Cortex of kidney (tissue), 1 donor: ENCODE measurements at places on chromosomes 16 and 17.

GRCh38 chr17:57944908-57945307 lies 10.3 kb downstream of the CUEDC1 start:
- DNase-seq = no peak

- no peak for DNase-seq
Measured at GRCh38 chr16:24984903-24985675, 30.1 kb downstream of the ARHGAP17 start.

DNA sequence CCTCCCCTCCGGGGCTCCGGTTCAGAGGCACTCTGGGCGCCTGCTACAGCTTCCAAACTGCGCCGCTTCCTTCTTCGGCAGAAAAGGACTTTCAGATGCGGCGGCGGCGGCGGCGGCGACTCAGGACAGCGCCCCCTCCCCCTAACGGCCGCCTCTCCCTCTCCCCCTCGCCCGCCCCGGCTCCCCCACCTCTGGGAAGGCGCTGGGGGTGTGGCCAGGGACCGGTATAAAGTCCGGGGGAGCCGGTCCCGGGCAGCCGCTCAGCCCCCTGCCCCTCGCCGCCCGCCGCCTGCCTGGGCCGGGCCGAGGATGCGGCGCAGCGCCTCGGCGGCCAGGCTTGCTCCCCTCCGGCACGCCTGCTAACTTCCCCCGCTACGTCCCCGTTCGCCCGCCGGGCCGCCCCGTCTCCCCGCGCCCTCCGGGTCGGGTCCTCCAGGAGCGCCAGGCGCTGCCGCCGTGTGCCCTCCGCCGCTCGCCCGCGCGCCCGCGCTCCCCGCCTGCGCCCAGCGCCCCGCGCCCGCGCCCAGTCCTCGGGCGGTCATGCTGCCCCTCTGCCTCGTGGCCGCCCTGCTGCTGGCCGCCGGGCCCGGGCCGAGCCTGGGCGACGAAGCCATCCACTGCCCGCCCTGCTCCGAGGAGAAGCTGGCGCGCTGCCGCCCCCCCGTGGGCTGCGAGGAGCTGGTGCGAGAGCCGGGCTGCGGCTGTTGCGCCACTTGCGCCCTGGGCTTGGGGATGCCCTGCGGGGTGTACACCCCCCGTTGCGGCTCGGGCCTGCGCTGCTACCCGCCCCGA lies at the start of gene IGFBP4:
Gene IGFBP4 (plus strand): TSS at position 255 of the 792 bp plus-strand sequence. CDS start 286 bp downstream, at position 541.
- no peak for DNase-seq

DNA sequence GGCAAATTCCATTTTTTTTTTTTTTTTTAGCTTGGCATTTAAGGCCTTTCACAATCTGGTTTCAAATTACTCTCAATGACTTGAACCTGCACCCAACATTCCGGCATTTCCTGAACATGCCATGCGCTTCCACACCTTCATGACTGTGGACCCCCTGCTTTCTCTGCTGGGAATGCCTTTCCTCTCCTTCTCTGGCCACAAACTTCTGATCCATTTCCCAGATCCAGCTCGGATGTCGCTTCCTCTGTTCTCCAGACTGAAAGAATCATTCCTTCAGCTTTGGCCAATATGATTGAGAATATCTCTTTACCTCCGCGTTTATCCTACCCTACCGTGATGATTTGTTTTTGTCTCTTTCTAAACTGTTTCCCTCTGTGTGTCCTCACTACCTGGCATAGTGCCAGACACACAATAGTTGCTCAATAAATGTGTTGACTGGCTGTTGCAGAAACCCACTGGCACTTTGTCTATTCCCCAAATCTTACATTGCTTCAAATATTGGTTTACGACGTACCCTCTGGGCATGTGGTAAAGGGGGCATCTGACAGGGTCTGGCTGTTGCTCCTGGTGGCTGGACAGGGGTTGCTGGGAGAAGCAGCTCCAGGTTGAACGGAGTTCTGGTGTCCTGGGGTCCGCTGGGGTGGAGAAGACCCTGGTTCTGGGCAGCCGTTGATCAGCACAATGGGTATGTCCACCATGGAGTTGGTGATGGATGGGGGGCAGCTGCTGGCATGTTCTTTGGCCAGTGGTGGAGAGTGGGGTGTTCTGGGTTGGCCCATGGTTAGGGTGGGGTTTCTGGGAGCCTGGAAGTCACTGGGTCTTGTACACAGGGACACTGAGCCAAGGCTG lies 14.7 kb downstream of the TNS4 start:
- DNase-seq = no peak

GRCh38 chr16:77298418-77299360 lies 99.5 kb downstream of the SYCE1L start:
- no peak for DNase-seq

DNA sequence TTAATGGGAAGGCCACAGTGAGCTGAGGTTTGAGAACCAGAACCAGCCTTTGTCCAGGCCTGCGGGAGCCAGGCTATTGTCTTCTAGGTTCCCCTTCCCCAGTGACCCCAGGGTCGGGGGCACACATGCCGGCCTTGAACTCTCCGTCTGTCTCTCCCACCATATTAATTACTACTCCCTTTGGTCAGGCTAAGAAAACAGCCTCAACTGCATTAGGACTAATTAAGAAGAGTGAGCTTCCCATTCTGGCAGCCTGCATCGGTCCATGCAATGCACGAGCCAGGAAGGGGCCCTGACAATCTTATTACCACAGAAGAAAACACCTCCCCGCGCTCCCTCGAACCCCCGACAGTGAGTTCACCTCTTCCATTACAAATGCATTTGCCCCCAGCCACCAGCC lies 380.2 kb upstream of the ZFHX3 start:
- no peak for DNase-seq

GRCh38 chr17:10238661-10239060 lies 40.3 kb upstream of the GAS7 start:
- no peak for DNase-seq

- no peak for DNase-seq
Measured at GRCh38 chr17:81161972-81162371, 3.3 kb upstream of the PVALEF start.

GRCh38 chr17:81715107-81715871 lies 3.2 kb downstream of the SLC25A10 start:
- no peak for DNase-seq

DNA sequence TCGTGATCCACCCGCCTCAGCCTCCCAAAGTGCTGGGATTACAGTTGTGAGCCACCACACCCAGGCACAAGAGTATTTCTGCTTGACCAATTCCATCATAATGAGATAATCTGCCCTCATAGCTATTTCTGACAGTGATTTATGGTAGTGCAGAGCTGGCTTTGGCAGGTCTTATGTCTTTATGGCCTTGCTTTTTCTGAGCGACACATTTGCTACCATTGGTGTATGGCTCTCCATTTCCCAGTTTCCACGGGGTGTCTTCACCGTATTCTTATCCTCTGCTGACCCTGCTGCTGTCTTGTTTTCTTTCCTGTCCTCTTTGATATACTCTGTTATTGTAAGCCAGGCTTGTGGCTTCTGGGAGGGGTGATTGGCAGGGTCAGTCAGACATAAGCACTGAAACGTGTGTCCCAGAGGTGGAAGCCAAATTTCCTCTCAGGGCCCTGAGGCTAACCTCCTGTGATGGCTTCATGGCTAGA lies 161.1 kb upstream of the TBX2 start:
- DNase-seq = no peak

GRCh38 chr17:71494062-71494855 lies 626.6 kb upstream of the SOX9 start:
- DNase-seq = no peak

DNA sequence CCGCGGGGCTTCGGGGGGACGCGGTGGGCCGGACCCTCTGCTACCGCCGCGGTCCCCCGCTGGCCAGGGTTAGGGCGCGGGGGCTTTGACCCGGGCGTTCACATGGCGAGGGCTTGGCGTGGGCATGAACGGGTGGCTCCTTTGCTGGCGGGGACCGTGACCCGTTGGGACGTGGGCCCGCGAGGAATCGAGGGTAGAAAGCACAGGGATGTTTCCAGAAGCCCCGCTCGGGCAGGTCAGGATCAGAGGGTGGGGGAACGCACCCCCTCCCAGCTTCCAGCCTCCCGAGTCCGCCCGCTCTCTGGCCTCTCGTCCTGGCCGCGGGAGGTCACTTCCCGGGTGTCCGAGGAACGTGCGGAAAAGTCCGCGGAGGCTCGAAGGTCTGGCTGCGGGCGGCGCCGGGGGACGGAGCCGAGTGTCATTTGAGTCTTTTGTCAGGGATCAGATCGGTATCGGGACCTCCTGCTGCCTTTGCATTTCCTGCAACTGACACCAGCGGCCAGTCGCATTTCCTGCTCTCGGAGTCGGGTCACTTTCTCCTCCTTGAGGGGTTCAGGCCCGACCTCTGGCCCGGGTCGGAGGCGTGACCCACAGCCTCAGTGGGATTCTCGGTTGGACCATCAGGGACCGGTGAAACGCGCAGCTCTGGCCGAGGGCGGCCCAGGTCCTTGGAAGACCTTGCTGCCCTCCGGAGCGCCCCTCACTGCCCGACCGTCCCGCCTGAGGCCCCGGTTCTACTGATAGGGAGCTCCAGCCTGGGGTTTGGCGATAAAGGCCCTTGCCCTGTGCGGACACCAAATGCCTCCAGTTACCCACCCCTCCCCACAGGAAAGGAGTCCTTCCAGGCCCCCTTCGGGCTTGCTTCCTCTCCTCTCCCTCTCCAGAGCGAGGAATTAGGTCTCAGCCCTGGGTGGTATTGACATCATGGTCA lies 702 bp upstream of the WNT3 start:
- DNase-seq = no peak

GRCh38 chr16:67278773-67279295 lies 498 bp upstream of the PLEKHG4 start:
- no peak for DNase-seq

- no peak for DNase-seq
Measured at GRCh38 chr17:78088529-78088928, 40.0 kb downstream of the TMC6 start.

GRCh38 chr16:11254913-11255736 lies 879 bp downstream of the SOCS1 start:
- no peak for DNase-seq

DNA sequence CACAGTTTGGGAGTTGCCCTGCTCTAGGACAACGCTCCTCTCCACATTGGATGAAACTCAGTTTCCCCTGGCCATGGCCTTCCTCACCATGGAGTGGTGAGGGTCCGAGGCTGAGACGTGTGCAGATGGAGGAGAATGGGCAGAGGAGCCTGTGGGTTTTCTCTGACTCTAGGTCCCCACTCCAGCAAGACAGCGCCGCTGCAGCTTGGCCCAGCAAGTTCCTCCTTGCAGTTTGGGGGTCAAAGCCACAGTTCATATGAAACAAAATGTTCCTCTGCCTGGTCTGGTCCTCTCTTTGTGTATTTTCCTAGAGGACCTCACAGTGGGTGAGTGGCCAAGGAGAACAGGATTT lies 2.3 kb downstream of the C16orf54 start:
- no peak for DNase-seq

DNA sequence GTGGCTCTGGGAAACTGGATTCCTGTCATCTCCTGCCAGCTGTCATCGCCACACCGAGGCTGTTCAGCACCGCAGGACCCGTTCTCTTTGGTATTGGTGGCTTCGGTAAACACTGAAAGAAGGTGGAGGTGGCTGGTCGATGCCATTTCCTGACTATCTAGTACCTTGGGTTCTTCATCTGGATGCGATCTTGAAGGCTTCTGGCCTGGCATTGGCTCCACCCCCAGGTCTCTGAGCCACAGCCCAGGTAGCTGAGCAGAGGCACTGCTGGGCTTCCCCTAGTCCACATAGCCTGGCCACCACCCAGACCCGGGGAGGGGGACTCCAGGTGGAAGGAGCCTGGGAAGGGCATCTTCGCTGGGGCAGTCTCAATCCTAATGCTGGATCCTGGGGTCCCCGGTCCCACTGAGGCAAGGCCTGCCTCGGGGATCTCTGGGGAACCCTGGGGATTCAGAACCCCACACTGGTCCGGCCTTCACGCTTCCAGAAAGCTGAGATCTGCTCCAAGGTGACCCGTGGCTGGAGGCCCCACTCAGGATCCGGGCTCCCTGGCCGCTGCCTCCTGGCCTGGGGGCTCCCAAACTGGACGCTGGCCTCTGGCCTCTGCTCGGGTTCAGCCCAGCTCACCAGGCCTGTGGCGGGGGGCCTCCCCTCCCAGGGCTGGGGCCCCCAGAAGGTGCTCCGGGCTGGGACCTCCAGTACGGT lies 1.8 kb downstream of the C16orf54 start:
- no peak for DNase-seq

DNA sequence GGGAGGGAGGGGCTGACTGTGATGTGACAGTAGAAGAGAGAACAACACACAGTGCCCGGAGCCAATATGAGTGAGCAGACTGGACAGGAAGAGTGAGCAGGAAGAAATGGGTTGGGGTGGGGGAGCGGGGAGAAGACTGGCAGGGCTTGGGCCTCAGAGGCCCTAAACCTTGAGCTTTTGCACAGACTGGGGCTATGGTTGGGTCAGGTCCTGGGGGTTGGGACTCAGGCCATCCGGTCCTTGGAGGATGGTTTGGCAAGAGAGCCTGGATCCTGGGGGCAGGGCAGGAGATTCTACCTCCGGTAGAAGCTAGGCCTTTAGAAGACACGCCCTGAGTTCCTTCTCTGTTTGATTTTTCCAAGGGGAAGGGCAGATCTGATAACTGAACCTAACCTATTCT lies 1.1 kb downstream of the CAMTA2 start:
- DNase-seq = no peak

GRCh38 chr16:4345836-4346781 lies 5.0 kb downstream of the PAM16 start:
- no peak for DNase-seq

DNA sequence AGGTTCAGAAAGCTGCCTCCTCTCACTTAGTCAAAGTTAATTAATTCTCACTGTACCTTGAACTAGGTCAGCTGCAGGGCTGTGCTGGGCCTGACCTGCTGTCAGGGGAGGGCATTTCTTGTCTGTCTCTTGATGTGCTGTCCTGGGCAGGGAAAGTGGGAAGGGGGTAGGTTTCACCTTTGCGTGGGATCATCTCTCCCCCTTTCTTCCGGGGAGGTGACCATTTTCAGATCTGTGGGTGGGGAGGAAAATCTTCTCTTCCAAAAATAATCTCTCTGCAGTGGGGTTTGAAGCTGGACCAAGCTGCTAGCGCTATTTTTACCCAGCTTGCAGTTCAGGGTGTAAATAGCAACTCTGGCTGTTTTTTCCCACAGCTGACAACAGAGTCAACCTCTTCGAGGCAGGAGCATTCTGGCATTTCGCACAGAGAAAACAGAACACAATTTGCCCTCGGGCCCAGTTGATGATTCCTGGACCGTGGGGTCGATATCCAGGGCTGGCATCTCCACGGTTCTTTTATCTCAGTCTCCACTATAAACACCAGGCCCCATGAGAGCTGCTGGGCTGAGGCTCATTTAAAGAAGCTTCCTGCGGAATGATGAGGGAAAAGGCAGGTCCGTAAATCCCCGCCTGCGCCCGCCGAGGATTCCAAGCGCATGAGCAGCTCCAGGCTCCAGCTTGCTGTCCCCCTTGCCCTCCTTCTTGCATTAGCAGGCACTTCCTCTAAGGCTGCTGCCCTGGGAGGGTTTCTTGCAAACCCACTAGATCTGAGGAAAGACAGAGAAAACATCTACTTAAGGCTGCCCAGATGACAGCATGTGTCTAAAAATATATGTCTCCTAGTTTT lies 93.9 kb downstream of the YPEL2 start:
- DNase-seq = no peak
